NCI-H1092 (cell line): ENCODE measurements at places on chromosomes 2 and 18.
A peak's percentile ranks its signal among the peaks of the same experiment; 100 is the strongest.

DNA sequence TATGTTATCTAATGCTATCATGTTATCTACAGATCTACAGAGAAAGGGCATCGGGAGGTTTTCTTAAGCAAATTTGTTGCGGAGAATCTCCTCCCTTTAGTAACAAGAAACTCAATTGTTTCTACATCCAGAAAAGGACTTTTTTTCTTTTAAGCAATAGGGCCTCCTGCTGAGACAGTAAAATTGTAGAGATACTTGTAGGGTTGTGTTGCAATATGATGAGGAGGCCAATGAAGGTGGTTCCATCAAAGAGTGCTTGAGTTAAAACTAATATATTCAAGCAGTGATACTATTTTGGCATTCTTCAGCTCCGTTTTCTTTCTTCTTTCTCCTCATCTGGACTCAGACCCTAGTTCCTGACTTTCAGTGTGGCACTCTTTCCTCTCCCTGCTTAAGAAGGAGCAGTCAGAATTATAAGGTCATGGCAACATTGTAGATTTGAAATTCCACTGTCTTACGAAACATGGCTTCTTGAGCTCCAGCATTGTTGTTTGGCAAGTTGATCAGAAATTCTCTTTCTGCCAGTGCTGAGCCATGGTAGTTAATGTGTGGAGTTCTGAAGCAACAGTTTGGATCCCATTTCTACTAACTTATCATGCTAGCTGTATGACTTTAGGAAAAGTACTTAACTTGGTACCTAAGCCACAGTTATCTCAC, 202.0 kb upstream of the SLC14A2 start:
- no peak for DNase-seq

DNA sequence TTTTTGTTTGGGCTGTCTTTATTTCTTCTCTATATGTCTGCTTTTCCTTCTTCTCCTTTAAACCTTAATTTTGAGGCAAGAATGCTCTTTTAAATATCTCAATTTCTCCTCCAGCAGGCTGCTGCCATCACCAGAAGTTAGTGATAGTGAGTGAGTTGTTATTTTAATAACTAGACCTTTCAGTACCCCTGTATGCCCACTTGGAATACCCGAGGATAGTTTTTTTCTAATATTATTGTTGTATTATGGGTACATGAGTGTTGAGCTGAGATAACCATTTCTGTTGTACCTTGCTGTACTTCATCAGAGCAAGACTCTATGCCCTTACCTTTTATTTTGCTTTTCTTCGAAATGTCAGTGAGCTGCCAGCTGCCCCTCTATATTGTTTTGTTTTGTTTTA, 50.1 kb downstream of the PPM1B start:
- DNase-seq = no peak

- DNase-seq = no peak
Observed at GRCh38 chr18:11046140-11046539, 103.2 kb downstream of the PIEZO2 start.

- DNase-seq = no peak
Observed at GRCh38 chr2:19982268-19982667, 7.6 kb downstream of the WDR35 start.

DNA sequence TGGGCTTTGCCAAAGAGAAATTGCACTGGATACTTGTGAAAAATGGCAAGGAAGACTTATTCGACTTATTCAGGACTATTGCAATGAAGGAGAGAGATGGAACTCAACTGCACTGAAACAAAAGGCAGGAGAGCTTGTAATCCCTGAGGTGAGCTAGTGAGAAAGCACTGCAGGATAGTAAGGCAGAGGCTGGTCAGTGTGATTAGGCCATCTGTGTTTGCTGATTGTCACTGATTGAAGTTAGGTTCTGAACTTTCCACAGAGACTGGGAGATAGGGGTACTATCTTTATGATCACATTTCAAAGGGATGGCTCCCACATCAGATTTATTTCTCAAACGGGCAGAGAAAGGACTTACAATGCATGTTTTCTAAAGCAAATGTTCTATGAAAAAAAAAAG, 82.9 kb downstream of the SERPINB8 start:
- no peak for DNase-seq

DNA sequence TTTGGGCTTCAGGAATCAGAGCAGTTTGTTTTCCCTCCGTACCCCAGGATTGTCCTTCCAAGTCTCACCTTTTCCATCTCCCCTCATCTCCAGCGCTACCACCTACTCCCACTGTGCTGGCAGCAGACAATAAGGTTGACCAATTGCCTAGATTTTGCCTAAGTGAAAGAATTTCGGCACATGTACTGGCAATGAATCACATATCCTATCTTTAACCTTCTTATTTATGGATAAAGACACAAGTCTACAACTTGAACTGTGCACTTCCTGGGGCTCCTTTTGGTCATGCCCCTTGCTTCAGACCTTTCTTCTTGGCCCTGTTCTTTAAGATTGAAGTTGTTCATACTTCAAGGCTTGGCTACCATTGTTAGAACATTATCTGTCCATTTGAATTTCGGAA, 71.4 kb downstream of the KCMF1 start:
- DNase-seq = no peak

GRCh38 chr2:185132501-185133041, 534.2 kb downstream of the ZNF804A start:
- DNase-seq = no peak

- no peak for DNase-seq
Observed at GRCh38 chr2:232103140-232103737, 141.7 kb downstream of the DIS3L2 start.

- no peak for DNase-seq
Observed at GRCh38 chr2:54052825-54053718, 62.3 kb upstream of the ACYP2 start.

GRCh38 chr2:168062054-168062453, 185.3 kb downstream of the STK39 start:
- DNase-seq = no peak

DNA sequence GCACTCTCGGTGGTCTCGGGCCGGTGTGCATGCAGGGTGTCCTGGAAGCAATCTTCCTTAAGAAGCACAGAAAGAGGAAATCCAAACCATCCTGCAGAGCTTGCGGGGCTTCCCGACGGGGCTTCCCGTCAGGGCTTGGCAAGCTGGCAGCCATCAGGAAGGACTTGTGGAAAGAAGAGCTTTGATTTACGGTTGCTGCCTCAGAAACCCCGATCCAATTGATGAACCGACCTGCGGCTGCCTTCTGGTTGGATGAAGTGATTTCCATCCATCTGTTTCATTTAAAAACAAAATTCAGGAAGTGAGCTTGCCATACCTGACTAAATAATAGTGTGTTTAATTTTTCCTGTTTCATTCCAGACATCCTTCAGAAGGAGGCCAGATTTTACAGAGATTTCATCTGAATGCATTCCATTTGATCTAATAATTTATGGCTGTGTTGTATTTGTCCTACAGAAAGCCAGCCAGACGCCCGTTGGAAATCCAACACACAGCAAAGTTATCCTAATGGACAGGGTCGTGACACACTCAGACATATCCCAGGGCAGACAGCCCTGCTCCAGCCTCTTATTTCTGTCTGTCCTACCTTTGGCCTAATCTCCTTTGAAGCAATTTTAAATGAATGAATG, 141.3 kb downstream of the SEPTIN10 start:
- no peak for DNase-seq

- DNase-seq = no peak
Observed at GRCh38 chr2:73922681-73923080, 4.0 kb upstream of the DGUOK start.

GRCh38 chr18:79964330-79965118, at the start of gene HSBP1L1:
HSBP1L1 (plus strand) TSS chr18:79964643; CDS start chr18:79964736, 93 bp downstream.
- DNase-seq = peak; percentile 10
